ENCODE measurements at places on chromosomes 2 and 18.

DNA sequence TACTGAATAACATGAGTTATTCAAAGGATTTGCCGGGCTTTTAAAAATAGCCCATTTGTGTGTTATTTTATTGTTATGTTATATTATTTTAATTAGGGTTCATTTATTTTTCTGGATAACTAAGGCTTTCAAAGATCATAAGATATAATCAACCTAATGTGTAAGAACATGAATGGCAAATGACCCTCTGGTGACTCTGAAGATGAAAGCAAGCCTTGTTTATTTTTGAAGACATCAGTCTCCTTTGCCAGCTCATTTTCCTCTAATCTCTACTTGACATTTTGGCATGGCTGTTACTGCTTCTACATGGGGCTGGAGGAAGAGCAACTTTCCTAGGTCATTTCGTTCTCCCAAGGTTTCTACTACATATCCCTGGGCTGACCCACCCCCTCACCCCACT is 10.6 kb downstream of the FAP start:
- no peak for DNase-seq

DNA sequence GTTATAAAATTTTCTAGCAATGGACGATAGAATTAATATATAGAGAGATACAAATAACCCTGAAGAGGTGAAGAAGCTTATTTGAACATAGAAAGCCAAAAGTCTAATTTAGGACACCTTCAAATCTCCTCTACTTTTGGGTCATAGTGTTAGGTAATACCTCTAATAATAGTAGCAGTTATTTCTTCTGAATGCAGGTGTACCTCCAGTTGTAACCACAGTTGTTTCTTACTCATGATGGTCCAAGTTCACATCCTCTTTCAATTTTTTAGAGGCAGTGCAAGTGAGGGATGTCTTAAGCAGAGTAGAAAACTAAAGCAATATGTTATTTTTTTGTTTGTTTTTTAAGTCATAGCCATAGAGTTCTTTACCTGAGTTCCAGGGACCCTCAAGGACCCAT is 429.5 kb downstream of the CCDC85A start:
- DNase-seq, result no peak

DNA sequence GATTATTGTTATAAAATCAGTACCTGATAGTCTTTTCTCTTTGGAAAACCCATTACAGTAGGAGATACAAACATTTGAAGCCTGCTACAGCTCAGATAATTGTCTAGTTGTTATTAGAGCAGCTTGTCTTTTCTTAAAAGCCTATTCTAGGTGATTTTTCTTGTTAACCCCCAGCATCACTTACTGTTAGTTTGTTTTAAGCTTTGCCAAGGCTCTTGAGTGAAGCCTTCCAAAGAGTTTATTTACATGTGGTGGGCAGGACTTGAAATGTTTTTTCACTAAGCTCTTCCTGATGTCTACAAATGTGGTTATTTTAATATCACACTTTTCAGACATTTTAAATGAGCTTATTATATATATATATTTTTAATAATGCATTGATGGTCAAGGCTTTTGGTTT is 791.3 kb downstream of the PLCL1 start:
- no peak for DNase-seq

- no peak for DNase-seq
Measured at GRCh38 chr2:98975611-98976010, 39.6 kb upstream of the CRACDL start.

- no peak for DNase-seq
Measured at GRCh38 chr2:231600619-231601355, 8.1 kb downstream of the TEX44 start.

DNA sequence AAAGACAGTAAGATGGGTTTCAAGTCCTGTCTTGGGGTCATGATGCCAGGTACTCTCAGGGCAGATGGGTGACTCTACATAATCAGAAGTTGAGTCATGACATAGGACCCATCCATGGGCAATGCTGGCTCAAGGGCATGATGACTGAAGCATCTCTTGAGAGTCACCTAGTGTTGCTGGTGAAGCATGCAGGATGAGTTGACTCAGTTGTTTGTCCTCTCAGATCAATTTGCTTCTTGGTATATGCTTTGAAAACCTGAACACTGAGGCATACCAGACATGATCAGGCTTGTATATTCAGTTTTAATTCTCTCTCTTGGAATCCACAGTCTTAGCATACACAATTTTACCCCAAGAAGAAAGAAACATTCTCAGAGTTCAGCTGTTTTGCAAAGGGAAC is 658.9 kb upstream of the NXPH2 start:
- no peak for DNase-seq

DNA sequence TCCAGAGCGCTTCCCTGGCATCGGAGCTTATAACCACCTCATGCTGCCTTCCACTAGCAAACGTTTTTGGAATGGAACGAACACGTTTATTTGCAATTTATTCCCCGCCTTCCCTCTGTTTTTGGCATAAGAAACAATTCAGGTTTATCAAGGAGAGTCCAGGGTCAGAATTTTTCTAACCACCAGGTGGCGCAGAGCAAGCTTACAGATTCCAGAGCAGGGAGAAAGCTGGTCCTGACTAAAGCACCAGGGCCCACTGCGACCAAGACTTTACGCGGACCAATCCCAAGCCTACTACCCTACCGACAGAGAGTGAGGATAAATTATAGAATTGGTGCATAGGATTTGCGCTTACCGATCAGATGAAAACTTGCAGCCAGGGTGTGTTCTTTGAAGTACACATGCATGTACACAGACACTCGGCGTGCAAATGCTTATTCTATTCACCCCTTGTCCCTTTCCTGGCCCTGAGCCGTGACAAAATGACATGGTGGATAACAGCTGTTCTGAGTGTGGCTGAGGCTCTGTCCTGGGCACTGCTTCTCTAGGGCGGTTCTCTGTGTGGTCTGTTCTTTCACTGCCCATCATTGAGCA is 34.7 kb downstream of the NAPG start:
- DNase-seq, result peak; percentile 58

DNA sequence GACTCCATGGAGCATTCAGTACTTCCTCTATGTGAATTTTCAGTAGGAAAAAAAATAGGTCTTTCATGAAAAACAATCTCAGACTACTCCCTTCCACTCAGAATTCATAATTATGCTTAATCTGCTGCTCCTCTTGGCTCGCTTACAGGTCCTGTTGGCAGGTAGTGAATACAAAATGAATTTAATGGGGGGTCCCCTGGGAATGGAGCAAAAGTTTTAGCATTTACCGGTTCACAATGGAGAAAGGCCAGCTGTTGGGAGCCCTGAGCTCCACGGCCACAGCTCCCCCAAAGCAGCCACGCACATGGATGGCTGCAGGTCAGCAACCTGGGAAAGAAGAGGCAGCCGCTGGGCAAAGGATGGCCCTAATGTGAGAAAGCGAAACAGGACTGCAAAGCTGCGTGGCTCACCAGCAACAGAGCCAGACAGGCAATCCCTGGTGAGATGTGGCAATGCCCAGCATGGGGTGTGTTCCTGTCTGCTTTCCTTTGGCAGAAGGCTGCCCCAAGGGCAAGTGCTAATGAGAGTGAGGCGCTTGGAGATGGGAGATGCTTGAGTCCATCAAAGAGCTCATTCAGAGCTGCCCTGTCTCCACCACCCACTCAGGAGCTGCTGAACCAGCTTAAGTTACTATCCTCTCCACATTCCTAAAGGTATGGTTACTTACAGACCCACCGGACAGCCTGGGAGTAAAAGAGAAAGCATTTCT is 447.4 kb downstream of the EPHA4 start:
- no peak for DNase-seq

- DNase-seq, result no peak
Measured at GRCh38 chr2:170228429-170228828, 50.5 kb downstream of the MYO3B start.

GRCh38 chr2:144682248-144682647 is 162.3 kb upstream of the ZEB2 start:
- no peak for DNase-seq

- no peak for DNase-seq
Measured at GRCh38 chr2:11391942-11392266, 47.5 kb upstream of the ROCK2 start.

GRCh38 chr2:239616729-239617128 is 215.9 kb upstream of the HDAC4 start:
- DNase-seq, result no peak

- DNase-seq, result no peak
Measured at GRCh38 chr2:218152172-218152571, 14.6 kb downstream of the CXCR1 start.

DNA sequence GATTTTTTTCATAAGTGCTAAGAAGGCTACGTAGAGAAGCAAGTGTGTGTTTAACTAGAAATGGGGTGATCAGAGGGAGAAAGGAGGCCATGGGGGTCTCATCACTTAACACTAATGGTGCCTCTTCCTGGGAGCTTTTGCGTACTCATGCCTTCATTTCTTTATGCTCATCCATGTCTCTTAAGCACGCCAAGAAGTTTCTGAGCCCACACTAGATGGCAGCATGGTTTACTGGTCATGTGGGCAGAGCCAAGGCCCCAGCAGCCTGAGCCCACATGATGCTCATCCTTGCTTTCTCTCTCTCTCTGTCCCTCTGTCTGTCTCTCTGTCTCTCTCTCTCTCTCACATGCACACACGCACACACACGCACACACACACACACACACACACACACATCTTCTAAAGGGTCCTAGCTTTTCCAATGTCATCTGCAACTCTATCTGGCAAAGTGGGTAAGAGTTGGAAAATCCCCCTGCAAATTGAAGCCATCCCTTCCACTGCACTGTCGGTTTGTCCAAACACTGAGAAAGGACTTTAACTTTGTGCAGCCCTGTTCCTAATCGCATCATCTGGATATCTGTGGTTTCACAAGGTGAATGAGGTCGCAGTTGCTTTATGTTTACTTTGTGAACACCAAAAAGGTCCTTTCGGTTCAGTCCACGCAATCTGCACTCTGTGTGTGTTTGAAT is 137.1 kb upstream of the CCDC68 start:
- peak; percentile 2 for DNase-seq

DNA sequence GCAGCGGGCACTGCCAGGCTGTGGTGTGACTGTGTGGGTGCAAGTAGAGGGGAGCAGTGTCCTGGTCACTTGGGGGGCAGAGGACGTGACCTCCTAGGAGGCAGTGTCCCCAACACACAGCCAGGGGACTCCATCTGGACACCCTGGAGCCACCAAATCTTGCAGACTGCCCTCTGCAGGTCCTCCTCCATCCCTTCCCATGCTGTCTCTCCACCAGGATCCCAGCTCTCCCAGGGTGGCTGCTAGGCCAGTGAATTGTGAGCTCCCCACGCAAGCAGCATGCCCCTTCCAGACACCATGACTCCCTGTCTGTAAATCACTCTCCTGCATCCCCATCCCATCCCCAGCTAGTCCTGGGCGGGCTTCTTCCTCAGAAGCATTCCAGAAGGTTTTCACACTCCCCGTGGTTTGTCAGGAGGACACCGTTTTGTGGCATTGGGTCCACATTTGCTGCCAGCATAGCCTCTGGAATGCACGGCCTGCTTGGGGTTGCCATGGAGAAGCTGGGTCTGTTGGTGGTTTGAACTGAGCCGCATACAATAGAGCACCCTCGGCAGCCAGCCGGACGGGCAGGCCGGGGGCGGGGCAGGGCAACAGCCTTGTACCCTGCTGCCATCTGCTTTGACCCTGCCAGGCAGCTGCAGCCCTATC is 210.7 kb downstream of the KLHL29 start:
- no peak for DNase-seq

GRCh38 chr2:205768815-205769494 is 86.7 kb downstream of the NRP2 start:
- DNase-seq, result no peak

GRCh38 chr2:27461118-27461517 is 18.9 kb downstream of the KRTCAP3 start:
- DNase-seq, result no peak

Measured in AML-193 (cell line).